ENCODE measurements at places on chromosomes 7 and 10.

- peak; percentile 87 for DNase-seq
Measured at GRCh38 chr10:92591550-92592022, 1.3 kb upstream of the KIF11 start.

DNA sequence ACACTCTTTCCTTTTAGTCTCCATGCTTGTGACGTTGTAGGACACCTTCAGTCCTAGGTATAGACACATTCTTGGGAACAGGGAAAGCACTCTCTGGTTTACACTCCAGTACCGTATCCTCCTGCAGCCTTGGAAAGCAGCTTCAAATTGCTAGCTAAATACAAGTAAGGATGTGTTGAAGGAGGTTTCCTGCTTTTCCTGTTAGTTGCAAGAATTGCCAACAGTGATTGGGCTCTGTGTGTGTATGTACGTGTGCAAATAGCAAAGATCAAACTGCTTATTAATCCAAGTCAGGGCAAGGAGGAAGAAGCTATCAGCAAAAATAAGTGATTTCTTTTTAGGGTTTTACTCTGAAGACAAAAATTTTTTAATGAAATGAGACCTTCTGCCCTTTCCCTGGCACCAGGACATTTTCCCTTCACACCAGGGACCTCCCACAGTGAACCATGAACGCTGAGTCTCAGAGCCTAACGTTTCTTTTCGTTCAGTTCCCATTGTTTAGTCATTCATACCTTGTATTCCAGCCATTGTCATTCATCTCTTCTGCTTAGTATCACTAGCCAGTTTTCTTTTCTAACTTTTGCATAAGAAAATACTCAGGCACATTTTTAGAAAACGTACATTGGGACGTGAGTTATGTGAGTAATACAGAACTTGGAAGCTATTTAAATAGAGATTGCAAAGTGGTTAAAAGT is 36.9 kb upstream of the AUTS2 start:
- DNase-seq = no peak

- DNase-seq = no peak
Measured at GRCh38 chr7:42843205-42843800, 68.6 kb downstream of the C7orf25 start.

- DNase-seq = no peak
Measured at GRCh38 chr10:131516285-131516684, 204.8 kb upstream of the TCERG1L start.

GRCh38 chr10:24622781-24623301 is 100.8 kb downstream of the ARHGAP21 start:
- no peak for DNase-seq

GRCh38 chr10:64091897-64092296 is 570.7 kb downstream of the REEP3 start:
- no peak for DNase-seq

DNA sequence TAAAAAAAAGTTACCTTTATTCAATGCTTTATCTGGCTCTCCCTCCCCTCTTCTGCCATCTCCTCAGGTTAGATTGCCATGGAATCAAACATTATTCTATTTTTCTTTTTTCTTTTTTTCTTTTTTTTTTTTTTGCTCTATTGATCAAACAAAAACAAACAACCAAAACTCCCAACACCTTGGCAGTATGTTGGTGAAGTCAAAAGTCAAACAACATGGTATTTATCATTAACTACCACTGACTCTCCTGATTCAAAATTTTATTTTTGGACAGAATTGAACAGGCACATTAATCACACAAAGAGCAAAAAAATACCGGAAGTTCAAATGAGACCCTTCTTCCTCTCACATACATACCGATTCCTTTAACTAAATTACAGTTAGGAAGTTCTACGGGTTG is 6.4 kb downstream of the PON1 start:
- DNase-seq = no peak

GRCh38 chr10:101683276-101683675 is 11.7 kb downstream of the FBXW4 start:
- no peak for DNase-seq

- no peak for DNase-seq
Measured at GRCh38 chr10:111455776-111456426, 379.1 kb downstream of the ADRA2A start.

DNA sequence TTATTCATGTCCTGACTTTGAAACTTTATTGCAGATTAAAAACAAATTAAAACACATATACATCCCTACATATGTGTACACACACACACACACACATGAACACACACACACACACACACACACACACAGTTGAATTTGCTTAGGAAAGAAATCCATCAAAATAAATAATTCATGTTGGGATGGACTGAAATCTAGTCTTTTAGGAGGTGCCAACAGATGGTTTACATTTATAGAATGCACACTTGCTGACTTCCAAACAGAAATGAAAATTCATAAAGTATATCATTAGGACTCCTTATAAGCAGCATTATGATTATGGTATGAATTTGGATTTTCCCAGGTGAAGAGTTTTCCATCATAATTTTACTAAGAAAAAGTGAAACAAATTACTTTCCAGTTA is 270.5 kb upstream of the ETV1 start:
- no peak for DNase-seq

DNA sequence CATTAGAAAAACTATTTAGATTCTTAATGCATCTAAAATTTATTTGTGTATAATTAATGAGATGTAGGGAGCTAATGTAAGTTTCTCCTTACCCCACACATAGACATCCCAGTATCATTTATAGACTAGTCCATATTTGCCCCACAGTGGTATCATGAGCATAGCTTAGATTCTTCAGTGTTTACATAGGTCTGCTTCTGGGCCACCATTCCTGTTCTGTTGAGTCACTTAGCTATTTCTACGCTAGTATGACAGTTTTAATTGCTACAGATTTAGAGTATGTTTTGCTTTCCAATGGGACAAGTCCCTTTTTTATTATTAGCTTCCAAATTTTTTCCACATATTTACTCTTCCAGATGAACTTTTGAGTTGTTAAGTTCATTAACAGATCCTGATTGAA is 69.4 kb downstream of the MCMBP start:
- DNase-seq = no peak

DNA sequence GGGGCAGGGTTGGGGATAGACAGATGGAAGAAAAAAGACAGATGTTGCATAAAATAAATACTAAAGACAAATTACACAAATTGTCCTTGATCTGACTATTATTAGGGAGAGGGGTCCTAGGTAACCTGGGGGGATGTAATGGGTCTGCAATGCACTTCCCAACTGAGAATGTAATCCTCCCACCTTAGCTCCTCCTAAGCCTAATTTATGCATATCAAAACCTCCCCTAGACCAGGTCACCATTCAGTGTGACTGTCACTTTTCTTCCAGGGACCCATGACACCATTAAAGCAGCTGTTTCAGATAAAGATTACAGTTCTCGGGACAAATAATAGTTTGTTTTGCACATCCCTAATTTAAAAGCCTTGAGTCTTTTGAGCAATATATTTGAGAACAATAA is 133.9 kb upstream of the FEZF1 start:
- DNase-seq = no peak

- no peak for DNase-seq
Measured at GRCh38 chr7:35712563-35713226, 17.8 kb upstream of the HERPUD2 start.

- DNase-seq = no peak
Measured at GRCh38 chr10:99996671-99997648, 12.8 kb downstream of the DNMBP start.

DNA sequence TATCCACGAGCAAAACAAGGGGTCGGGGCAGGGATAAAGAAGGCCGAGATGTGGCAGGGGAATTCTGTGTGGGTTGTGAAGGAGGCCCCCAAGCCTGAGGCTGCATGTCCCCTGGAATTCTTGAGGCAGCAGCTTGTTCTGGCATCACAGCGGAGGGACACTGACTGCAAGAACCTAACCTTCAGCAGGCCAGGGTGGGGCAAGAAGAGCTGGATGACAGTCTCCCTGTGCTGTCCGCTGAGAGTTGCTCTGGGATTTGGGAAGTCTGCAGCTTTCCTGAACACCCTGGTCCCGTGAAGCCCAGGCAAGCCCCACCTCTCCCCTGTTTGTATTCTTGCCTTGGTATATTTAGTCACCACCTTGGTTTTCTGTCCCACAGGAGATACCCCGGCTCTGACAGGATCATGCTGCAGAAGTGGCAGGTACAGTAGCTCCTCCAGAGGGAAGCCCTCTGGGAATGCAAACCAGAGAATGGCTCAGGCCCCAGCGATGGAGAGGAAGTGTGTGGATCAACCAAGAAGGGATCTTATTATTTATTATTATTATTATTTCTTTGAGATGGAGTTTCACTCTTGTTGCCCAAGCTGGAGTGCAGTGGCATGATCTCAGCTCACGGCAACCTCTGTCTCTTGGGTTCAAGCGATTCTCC is 1.9 kb upstream of the LRRC18 start:
- DNase-seq = no peak

DNA sequence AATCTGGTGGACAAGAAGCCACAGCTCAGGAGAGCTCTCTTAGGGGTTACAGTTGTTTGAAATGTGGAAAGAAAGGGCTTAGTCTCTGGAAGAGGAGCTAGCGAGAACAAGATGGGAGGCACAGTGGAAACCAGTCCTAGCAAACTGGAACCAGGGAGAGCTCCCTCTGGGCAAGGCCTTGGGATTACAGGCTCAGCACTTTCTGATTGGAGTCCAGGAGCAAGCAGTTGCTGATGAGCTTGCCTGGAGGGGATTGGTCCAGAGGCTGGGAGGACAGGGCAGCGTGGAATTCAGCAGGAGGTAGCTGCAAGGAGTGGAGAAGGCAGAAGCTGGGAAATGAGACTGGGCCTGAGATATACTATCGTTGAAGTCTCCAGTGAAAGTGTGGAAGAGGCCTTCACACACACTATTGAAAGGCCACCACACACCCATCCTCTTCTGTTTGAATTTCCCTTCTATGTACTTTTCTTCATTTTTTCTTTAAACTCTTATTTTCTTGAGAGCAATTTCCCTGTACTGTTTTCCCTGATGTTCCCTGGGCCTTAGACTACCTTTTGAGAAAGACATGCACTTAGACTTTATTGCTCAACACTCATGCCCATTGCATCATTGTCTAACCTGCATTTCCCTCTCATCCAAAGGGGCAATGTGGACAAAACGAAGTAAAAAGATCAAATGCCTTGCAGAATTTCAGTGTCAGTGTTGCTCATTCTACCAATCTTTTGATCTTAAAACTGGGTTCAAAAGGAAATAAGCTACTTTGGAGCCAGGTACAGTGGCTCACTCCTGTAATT is 57.8 kb upstream of the LANCL2 start:
- no peak for DNase-seq

- no peak for DNase-seq
Measured at GRCh38 chr10:6018422-6018821, 41.1 kb upstream of the IL15RA start.

- no peak for DNase-seq
Measured at GRCh38 chr7:16740623-16740953, 13.0 kb upstream of the TSPAN13 start.

- no peak for DNase-seq
Measured at GRCh38 chr7:139230023-139230422, 1.0 kb upstream of the UBN2 start.

- no peak for DNase-seq
Measured at GRCh38 chr10:125812128-125812750, 10.8 kb downstream of the UROS start.

GRCh38 chr10:120607710-120608703 is 151.0 kb downstream of the PLPP4 start:
- no peak for DNase-seq

DNA sequence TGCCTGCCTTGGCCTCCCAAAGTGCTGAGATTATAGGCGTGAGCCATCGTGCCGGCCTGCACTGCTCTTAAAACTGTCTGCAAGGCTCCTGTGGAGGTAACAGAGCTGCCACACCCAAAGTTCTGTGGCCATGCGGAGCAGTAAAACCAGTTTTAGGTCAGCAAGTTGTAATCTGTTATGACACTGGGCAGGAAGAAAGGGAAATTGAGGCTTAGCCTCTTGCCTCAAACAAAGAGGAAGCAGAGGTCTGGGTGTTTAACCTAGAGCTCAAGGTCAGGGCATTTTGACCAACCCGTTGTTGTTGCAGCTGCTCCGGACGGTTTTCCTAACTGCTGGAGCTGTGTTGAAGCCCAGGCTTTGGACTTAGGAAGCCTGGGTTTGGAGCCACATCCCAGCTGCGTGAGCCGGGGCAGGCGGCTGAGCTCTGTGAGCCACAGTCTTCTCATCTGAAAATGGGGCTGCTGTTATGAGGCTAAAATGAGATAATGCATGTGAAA is 7.4 kb upstream of the RRP12 start:
- DNase-seq = no peak

- DNase-seq = no peak
Measured at GRCh38 chr10:120017733-120018417, 125.3 kb downstream of the SEC23IP start.

GRCh38 chr7:21044384-21044783 is 257.7 kb upstream of the SP8 start:
- DNase-seq = no peak

Measured in activated T-cell treated with anti-CD3 and anti-CD28 coated beads for 24 hours (primary cell).